SK-N-SH (cell line): ENCODE measurements at places on chromosomes 2 and 18.

GRCh38 chr2:74004212-74005182 lies 19.8 kb downstream of the TET3 start:
- no peak for DNase-seq

DNA sequence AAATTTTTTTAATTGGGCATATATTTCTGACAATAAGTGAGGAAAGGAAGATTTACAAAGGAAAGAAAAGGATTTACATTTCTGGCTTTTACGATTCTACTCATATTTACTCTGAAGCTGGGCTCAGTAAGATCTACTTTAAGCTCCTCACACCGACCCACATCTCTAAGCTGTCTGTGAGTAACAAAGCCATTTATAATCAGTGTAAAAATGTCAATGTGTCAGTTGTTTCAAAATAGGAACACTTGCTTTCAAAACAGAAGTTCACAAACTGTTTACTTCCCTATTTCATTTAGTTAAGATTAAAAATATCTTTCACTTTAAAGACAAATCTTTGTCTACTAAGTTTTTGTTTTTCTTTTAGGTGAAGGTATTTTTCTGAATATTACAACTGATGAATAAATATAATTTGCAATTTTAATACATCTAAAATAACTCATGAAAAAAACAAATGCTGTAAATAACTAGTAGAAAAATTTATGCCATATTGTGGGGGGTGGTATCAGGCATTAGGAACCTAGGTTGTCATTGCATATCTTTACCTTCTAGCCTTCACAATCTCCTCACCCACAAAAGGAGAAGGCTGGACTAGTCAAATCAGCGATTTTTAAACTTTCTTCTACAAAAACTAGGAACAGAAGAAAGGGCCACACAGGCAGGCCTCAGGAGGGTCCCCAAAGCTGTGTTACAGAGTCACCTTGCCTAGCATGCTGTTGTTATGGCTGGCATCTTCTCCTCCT lies 64.5 kb downstream of the TMEM131 start:
- no peak for DNase-seq

GRCh38 chr2:238894950-238895298 lies 47.0 kb downstream of the TWIST2 start:
- no peak for DNase-seq

DNA sequence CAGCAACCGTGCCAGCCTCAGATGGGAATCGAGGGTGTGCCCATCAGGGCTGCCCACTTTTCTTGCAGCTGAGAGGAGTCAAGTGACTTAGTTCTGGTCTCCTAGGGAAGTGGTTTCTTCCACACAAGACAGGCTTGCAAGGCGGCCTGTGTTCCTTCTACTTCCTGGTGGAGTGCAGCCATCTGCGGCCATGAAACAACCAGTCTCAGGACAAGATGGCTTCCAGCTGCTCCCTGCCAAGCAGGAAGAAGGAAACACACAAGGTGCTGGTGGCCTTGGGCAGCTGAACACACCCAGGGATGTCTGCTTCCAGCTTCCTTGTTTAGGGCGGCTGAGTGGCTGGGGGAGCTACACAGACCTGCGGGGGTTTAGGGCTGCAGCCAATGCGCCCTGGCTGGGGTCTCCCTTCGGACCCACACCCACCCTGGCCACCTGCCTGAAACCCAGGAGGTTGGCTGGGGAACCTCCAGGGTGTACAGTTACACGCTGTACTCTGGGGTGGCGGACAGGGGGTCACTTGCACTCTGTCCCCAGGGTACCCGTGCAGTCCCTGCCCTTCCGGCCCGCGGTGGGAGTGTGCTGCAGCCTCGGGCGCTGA lies 34.7 kb downstream of the PTPN18 start:
- DNase-seq, result no peak

DNA sequence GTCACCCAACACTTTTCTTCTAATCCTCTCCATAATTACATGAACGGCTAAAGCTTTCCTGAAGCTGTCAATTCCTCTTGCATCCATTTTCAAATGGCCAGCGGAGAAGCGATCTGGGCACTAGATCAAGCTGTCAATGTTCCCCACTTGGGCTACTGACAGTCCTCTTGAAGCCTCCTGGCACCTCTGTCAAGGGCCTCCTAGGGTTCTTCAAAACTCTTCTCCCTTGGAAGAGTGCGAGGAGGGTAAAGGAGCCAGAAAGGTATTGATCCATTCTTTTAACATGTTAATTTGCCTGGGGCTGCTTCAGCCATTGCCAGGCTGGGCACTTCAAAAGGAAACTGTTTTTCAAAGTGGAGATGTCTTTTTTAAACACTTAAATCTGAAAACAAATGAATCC lies 19.8 kb downstream of the EPHA4 start:
- DNase-seq, result no peak

DNA sequence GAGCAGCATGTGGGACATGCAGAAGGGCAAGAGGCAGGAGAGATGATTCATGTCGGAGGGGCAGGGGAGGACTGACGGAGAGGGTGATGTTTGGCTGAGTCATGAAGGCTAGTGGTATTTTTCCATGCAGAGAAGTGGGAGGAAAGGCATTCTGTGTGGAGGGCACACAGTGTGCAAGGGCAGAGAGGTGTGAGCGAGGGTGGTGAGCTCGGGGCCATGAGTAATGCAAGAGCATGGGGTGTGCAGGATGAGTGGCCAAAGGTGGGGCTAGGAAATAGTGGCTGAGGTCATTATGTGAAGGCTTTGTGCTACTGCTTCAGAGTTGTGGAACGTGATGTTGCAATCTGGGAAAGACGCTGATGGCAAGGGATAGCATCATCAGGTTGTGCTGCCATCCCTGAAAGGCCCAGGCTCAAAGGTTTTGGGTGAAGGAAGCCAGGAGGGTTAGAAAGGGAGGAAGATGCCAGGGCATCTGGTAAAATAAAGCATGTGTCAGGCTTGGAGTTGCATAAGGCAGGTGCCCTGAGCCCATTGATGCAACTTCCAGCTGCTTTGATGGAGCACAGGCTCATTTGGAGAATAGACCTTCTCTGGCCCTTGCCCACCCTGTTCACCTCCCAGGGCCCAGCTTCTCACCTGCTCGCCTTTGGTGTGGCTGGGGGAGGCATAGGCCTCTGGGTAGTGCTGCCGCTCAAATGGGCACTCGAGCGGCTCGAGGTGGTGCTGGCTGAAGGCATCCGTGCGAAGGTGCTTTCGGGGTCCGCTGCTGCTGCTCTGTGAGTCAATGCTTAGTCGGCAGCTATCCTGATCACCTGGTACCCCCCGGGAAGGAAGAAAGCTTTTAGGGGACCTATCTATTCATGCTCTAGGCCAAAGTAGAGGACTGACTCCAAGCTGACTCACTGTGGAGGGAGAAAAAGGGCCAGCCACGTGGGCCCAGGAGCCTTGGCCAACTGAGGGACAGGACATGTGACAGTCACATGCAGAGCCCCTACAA lies 37.5 kb downstream of the PAX8 start:
- DNase-seq, result peak; percentile 30

DNA sequence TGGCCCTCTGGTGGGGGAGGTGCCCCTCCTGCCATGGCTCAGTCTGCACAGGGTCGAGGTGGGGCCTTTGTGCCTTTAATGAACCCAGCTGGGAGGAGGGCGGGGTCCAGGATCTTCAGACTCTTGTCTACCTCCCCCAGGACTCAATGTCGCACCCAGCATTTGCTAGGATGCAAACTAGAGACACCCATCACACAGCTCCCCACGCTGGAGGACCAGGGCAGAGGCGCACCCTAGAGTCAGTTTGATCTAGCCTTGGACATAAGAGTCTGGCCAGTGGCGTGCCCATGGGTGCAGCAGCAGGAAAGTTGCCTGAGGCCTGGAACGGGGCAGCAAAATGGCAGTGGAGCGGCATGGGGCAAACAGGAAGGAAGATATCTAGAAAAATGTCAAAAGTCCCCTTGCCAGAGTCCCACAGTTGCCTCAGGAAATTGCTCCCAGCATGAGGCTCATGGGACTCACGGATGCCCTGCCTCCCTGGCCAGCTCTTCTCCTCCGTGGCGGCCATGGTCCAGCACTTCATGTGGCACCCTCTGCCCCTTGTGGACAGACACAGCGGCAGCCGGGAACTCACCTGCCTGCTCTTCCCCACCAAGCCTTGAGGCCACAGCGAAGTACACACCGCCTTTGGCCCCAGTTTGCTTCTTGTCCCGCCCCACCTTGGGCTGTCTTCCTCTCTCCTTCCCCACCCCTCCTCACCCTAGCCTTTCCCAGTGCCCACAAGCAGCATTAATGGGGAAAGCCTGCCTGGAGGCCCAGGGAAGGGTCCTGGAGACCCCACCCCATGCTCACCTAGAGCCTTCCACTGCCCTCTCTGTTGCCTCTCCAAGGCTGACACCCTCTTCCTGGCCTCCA lies 17.7 kb downstream of the SH2D6 start:
- DNase-seq, result no peak

DNA sequence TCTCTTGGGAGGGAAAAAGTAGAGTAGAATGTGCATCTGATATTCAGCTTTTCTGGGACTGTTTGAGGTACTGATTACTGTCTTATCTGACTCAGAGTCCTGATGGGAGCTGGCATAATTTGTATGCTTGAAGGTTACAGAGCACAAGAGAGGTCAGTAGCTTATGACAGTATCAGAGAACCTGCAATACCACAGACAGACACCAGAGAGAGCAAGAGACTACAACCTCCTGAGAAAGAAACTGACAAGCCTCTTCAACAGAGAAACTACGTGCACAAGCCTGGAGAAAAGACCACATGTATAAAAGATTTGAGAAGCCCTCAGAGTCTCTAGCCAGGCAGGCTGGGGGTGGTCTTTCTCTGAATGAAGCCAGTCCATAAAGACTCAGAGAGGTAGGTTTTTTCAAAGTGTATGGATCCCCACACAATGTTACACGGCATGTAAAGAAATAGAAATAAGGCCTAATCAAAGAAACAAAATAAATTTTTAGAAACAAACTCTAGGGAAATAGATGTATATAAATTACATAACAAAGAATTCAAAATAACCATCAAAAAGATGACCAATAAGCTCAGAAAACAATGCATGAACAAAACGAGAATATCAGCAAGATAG lies 568.3 kb downstream of the LRRTM4 start:
- peak; percentile 4 for DNase-seq

DNA sequence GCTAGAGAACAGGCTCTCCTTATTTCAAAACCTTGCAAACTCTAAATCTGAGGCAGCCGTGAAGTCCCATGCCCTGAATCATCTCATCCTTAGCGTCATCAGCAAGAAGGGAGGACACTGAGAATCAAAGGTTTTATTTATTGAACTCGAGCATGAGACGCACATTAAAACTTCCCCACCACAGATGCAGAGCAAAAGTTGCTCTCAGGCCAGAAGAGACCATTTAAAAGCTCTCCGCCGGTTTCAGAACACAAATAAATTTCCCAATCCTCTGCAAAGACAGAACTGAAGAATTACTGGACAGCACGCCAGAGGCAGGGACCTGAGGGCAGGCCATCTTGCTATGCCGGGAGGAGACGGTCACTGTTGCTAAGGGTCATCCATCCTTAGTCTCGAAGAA lies 1.3 kb downstream of the AMMECR1L start:
- DNase-seq, result no peak

DNA sequence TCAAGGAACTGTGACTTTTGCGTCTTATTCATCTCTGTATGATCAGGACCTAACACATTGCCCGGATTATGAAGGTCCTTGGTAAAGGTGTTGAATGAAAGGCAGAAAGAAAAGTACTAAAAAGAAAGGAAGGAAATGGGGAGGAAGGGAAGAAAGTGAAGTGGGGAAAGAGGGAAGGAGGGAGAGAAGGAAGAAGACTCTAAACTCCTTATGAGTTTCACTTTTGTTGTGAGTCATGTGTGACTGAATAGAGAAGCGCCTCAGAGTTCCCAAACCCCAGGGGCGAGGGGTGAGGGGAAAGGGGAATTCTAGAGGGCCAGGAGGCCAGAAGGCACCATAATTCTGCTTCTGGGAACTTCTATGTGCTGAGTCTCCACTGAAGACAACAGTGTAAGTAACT lies 30.9 kb upstream of the OSBPL6 start:
- DNase-seq, result no peak

GRCh38 chr2:44215827-44216226 lies 47.2 kb downstream of the PPM1B start:
- no peak for DNase-seq

GRCh38 chr18:13437034-13437433 lies 218.5 kb downstream of the LDLRAD4 start:
- no peak for DNase-seq

GRCh38 chr18:55777666-55778304 lies 189.8 kb upstream of the TCF4 start:
- no peak for DNase-seq

DNA sequence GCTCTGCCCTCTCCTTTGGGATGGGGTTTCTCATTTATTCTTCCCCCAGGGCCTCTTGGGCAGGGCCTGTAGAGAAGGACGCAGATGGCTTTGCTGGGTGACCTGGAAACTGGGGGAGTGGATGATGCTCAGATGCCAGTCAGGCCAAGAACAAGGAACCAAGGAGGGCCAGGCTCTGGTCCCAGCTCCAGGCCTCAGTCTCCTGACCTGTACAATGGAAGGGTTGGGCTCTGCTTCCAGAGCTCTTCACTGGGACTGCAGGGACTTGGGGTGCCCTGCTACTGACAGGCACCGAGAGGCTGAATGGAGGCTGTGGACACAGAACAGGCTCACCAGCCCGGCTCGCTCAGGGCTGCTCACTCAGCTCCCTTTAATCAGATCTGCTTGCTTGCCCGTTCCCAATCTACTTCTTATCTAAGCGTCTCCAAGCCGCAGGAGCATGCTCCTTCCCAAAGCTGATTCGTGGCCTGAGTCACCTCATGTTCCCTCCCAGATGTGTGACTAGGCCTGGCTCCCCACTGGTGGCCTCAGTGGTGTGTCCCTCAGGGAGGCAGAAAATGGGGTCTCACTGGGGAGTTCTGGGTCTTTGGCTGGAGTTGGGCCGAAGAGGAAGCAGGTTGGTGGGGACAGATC lies 82.6 kb upstream of the ODC1 start:
- peak; percentile 10 for DNase-seq

DNA sequence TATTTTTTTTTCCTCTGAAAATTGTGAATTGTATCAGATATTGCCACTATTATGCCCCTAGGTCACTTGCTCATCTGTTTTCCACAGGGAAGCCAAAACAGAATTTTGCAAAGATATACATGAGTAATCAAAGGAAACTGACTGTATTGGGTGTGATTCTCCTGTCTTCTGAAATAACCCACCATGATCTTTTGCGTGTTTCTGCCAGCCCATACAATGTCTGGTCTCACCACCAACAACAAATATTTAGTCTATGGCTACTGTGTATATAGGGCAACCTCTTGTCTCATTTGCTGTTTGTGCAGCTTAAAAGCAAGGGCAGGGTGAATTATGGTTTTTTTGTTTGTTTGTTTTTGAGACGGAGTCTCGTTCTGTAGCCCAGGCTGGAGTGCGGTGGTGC lies 26.5 kb downstream of the EPAS1 start:
- DNase-seq, result no peak

GRCh38 chr2:71557321-71557720 lies 104.0 kb downstream of the DYSF start:
- DNase-seq, result no peak
